ENCODE measurements at places on chromosomes 6 and 20.

DNA sequence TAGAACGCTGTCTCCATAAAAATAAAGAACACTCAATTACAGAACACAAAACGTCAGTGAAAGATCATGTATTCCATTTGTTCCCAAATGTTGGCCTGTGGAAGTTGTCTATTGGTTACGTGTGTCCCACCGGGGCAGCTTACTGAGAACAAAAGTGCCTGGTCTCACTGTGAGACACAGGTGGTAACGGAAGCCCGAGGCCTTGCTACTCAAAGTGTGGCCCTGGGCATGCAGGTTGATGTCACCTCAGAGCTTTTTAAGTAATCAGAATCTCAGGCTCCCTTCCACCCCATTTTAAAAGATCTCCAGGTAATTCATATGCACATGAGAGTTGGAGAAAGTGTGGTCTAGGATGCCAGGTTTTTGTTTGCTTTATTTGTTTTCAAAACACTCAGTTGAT lies 422.5 kb upstream of the OPRM1 start:
- no peak for DNase-seq

DNA sequence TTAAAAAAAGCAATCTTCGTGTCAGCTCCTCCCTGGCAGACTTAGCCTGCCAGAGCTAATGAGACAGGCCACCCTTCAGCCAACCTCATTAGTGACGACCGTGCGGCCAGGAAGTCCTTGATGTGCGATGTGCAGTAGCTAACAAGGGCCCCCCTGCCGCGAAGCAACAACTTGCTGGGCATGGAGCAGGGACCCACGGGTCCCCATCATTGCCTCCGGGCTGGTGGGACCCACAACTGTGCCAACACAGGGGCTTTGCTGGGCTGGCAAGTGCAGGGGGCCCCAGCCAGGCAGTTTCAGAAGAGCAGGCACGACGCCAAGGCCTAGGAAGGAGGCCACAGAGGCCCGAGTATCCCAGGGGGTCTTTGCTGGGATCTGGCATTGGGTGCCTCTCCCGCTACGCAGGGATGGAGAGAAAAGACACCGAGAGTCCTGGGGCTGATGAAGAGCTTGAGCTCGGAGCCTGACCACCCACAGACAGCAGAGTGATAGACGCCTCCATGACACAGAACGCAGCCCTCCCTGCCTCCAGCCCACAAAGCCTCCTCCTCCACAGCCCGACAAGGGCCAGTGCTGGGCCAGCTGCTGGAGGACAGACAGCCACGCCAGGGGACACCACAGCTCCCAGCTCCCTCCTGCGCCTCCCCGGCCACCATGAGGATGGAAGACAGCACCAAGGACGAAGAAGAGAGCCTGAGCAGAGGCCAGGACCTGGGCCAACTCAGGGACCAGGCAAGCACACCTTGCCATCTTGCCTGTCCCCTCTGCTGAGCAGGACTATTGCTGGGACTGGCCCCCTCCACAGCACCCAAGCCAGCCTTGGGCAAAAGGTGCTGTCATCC lies 96.6 kb downstream of the YTHDF1 start:
- no peak for DNase-seq

GRCh38 chr6:12392490-12392889 lies 102.3 kb downstream of the EDN1 start:
- no peak for DNase-seq

DNA sequence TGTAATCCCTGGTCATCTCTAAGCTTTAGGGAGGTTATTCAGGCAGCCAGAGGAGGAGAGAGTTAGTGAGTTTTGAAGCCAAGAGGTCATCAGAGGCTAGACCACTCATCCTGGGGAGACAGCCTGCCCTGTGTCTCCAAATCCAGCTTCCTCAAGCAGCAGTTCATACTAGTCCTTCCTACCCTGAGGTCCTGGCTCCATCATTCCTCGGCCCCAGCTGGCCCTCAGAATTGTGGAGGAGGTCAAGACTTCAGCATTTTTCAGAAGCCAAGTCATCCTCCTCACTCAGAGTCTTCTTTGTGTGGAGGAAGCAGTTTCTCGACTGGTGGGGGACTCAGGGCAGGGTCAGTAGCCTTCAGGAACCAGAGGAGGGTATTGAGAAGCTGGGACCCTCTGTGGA lies 12.4 kb upstream of the KIAA1755 start:
- DNase-seq: no peak

GRCh38 chr6:35774116-35774794 lies 2.1 kb upstream of the CLPSL2 start:
- DNase-seq: no peak

DNA sequence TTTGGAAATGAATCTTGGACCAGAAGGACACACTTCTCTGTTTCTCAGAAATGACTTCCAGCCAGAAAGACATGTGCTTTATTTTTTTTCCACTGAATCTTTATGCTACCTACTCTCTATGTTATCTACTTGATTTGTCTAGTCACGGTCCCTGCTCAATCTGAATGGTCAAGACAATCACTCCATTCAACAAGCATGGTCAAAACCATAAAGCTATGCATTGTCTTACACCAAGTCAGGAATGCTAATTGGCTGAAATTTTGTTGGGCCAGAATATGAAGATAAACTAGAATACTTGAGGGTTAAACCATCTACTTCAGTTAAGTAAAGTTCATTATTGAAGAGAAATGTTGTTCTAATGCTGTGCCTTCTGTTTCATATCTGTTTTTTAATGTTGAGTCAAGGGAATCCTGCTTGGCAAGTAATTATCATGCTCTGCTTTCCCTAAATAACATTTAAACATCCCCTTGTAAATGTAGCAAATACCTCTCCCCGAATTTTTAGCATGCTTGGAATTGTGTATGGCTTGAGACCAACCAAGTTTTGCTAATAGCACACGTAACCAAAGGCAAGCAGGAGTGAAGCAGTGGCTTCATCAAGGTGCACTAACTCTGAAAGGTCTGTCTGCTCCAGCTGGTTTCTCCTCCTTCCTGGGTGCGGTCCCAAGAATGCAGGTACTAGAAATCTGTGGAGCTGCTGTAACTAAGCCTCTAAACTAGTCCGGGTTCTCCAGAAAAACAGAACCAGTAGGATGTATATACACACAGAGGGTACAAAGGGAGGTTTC lies 190.3 kb upstream of the CDYL start:
- DNase-seq: no peak

DNA sequence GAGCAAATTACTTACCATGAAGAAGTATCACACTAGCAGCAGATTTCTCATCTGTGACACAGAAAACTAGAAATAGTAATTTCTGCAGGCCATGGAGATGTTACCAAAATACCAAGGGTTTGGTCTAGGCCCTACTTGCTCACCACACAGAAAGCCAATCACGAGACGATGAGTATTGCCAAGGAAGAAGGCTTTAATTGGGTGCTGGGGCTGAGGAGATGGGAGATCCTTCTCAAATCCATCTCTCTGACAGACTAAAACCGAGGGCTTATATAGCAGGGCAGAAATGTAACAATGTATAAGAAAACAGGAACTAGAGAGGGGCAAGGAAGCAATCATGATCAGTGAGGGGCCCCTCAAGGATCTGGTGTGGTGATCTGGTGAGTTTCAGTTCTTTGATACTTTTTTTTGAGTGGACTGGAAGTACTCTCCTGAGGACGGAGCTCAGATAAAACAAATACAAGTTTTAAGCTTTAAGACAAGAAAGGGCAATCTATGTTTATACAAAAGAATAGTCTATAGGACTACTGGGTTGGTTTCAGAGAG lies 40.9 kb downstream of the RNF182 start:
- DNase-seq: no peak
